ENCODE measurements at places on chromosomes 1 and 21.

- DNase-seq = no peak
Observed at GRCh38 chr1:159882527-159882862, 17.5 kb downstream of the CFAP45 start.

DNA sequence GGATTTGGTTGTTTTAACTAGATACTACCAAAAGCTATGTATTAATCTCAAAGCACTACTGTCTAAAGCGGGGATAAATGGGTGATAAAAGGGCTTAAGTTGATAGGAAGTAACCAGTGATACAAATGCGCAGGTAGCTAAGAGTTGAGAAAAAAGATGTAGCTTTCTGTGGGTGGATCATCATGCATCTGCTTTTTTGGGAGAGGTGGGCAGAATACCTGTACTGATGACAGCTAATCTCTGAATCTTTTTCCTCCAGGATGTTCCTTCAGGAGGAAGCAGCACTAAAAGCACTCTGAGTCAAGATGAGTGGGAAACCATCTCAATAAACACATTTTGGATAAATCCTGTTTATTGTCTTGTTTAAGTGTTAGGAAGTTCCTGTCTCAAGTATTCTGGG is 1.2 kb downstream of the RPS27 start:
- no peak for DNase-seq

- no peak for DNase-seq
Observed at GRCh38 chr21:18840239-18840638, 436.7 kb upstream of the TMPRSS15 start.

GRCh38 chr1:163914785-163915413 is 593.1 kb downstream of the NUF2 start:
- DNase-seq = no peak

DNA sequence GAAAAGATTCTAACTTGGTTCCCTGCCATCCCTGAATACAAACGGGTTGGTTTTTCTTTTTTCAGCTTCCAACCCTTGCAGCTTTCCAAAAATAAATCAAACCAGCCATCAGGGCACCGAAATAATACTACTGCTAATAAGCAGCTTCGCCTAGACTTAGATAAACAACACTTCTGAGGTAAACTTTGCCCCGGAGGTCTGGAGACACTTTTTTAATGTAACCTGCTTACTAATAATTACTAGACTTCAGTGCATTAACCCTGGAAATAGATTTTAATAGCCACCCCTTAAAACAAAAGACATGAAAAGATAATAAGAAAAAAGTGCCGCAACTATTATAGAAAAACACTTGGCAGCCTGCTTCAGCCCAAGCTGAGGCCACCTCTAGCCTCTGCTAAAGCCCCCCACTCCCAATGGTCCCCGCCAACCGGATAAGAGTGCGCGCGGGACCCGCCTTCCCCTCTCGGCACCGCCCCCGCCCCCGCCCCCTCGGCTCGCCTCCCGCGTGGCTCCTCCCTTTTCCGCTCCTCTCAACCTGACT is 405 bp upstream of the GADD45A start:
- DNase-seq = no peak

DNA sequence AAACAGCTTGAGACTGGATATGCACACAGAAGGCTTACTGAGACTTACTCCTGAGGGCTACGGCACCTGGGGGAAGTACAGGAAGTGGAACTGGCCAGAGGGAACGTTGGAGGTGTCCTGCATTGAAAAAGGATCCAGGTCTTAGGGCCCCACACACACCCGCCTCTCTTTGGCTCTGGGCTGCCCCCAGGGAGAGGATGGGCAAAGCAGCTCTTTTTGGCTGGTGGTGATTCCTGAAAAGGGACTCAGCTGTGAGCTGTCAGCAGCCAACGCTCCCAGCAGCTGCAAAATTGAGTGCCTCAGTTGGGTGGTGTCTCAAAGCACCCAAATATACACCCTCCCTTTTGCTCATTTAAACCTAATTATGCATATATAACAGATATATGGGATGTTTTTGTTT is 213.2 kb downstream of the TNR start:
- DNase-seq = no peak

- DNase-seq = no peak
Observed at GRCh38 chr1:27476237-27476636, 13.7 kb downstream of the WASF2 start.

GRCh38 chr21:43866260-43866629 is 1.2 kb downstream of the AGPAT3 start:
- DNase-seq = no peak

GRCh38 chr1:3544040-3544977 is 67.0 kb downstream of the MEGF6 start:
- no peak for DNase-seq

DNA sequence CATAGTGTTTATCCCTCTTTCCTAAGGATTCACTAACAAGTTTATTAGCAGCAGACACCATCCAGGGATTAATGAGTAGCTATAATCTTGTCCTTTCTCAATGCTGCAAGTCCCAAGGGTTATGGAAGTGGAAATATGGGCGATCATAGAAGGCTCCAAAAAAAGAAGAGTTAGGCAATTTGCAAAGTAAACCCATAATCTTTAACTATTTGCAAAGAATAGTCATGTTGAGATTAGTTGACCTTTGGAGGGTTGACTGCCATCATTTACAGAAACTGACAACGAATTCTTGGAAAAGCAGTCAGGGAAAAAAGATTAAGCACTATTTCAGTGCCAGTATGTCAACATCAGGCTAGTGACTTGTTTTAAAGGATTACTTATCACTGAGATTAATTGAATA is 169.9 kb downstream of the KCNT2 start:
- no peak for DNase-seq

Measured in NCI-H748 treated with DMSO at 0.1 percent for 48 hours (cell line).